WTC11 (cell line): ENCODE measurements at places on chromosomes 6 and 20.

DNA sequence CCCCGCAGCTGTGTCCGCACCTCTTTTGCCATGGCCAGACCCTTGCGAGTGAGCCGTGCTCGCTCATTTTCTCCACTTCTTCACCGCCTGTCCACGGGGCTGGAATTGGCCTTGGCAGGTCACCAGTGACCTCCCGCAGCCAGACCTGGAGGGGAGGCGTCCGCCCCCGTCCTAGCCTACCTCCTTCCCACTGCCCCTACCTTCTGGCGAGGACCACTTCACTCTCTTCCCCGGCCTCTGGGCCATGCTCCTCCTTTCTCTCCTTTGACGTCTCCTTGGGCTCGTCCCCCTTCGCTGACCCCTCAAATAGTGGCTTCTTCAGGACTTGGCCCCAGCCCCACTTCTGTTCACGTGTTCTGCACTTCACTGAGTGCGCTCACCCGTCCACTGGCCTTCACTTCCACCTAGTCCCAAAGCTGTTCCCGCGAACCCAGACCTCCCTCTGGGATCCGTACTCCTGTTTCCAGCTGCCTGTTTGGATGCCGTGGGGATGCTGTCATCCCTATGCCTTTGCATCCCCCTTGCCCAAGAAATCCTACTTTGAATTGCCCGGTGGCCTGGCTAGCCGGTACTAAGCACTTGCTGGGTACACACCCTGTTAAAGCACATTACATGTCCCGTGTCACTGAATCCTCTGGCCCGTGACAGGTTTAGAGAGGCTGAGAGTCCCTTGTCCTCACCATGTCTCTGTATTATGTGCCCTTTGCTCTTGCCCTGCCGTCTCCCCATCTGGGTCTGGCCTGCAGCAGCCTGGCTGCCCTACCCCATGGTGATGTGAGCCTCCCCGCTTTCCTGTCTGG, 33.0 kb downstream of the SPATA2 start:
- DNase-seq = no peak

- DNase-seq = no peak
Observed at GRCh38 chr6:109447878-109448555, 7.5 kb downstream of the SMPD2 start.

- no peak for DNase-seq
Observed at GRCh38 chr20:49627329-49627761, 59.4 kb upstream of the PTGIS start.

DNA sequence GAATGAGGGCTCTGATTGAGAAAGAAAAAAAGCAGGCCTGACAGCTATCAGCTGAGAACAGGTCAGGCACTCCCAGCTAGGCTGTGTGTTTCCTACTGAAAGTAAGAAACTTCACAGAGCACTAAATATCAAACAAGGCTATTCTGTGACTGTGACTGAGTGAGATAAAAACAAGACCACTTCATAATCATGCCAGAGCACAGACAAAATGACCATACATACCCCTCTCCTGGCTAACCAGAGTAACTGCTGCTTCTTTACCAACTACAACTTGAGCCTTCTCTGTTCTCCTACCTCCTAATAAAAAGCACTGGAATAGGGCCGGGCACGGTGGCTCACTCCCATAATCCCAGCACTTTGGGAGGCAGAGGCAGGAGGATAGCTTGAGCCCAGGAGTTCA, 6.8 kb upstream of the BTN1A1 start:
- DNase-seq = no peak

DNA sequence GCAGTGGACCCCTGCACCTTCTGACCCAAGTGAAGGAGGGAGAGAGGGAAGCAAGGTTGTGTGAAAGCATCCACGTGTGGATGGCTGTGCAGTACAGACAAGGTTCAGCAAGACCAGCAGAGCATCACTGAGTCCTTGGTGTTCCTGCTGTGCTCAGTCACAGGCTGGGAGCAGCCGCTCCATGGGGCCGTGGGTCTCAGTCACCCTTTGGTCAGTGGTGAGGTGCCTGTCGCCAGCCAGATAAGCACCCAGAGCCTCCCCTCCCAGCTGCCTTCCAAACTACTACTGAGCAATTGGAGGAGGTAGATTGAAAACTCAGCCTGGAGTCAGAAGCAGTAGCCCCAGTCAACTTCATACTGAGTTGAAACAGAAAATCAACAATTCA, 218.9 kb downstream of the SLC24A3 start:
- DNase-seq = no peak

GRCh38 chr6:17220040-17220910, 60.9 kb upstream of the RBM24 start:
- no peak for DNase-seq
